ENCODE measurements at places on chromosomes 3 and 15.

- DNase-seq, result no peak
Observed at GRCh38 chr15:28986108-28986507, 100.3 kb downstream of the APBA2 start.

DNA sequence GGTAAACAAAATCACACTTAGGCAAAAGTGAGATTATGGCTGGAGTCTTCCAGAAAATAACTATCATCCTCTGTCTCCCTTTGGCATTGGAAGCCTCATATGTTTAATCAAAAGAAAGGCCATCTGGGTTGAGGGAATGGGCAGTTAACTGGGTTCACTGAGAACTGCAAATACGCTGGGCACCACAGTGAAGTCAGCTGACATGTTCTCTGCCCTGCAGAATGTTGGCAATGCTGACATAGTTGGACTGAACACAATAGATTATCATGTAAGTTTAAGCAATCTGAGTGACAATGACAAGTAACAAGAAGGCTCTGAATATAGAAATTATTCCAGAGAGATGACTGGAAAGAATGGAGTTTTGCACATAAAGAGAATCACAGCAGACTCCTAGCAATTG, 43.8 kb upstream of the SLC25A26 start:
- DNase-seq, result no peak

GRCh38 chr3:112390783-112391641, 58.1 kb downstream of the CD200 start:
- no peak for DNase-seq

DNA sequence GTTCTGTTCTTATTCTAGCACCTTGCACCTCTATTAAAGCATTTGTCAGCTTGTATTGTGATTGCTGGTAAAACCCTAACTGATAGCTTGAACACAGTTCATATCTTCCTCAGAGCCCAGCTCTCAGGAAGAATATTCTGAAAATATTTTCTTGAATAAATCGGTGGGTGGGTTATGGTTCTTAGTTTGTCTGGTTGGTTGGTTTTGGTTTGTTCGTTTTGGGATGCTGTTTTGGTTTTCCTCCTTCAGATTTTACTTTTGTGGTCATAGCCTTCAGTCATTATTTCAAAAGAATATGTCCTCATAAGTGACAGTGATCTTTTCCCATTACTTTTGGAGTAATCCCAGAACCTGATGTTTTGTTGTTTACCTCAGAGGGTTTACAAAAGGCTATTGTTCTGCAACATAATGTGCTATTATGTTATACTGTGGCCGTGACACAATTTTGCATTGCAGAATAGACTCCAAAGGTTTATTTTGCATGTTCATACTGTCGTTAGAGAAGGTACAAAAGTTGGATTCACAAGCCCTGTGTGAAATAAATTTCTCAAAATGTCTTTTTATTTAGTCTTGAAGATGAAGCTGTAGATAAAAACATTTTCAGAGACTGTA, 2.7 kb upstream of the TMEM87A start:
- DNase-seq, result no peak

GRCh38 chr3:174531262-174531982, 327.7 kb upstream of the NAALADL2 start:
- DNase-seq, result no peak

- DNase-seq, result no peak
Observed at GRCh38 chr15:40469776-40470390, 901 bp upstream of the CHST14 start.

GRCh38 chr3:159458010-159458409, 530.6 kb upstream of the IL12A start:
- DNase-seq, result no peak

GRCh38 chr15:49212897-49213296, 42.9 kb downstream of the GALK2 start:
- no peak for DNase-seq

DNA sequence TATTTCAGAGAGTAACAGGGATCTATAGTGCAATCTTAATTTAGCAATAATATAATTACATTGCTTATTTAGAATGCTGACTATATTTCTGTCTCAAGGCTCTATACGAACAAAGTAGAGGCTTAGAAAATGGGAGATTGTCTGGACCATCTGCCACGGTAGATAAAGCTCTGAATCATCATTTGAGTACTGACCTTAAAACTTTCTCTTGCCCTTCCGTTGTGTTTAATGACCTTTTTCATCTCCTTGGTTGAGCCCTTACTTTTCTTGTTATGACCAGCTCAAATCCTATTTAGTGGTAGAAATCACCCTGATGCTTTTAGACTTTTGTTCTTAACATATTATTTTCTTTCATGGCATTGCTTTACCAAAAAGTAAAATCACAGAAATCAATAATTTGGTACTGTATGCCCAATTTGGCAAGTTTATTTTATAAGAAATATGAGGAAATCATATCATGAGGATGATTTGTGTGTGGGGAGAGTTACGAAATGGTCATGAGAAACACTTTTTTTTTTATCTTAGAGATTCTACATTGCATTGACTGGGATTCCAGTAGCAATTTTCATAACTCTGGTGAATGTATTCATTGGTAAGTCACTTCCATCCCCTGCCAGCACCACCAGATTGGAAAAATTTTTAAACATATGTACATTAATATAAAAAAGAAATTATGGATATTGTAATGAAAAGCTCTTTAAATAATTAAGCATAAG, 11.0 kb downstream of the NDUFB5 start:
- no peak for DNase-seq

DNA sequence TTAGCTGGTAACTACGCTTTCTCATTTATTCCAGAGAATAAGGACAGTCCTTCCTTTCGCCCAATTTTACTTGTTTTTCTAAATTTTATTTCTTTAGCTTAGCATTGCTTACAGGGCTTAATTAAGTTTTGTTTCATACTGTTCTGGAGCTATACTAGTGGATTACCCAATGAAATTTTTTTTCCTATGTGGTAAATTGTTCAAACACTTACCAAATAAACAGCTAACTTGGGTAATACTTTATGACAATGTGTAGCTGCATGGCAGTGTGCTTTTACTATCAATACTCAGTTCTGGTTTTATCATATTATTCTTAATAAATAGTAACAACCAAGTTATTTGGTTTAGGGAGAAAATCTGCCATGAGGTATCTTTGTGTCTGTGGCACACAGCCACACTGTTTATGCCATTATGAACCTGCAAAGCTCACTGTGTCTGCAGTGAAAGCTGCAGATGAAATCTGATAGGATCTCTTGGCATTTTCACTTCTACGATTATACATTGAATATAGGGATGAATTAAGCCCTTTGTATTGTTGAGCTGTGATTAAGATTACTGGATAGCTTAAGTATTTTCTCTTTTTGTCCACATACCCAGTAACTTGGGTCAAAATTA, 37.2 kb downstream of the UBE2E2 start:
- no peak for DNase-seq

- DNase-seq, result no peak
Observed at GRCh38 chr3:104359546-104359945, 1007.2 kb upstream of the ALCAM start.

DNA sequence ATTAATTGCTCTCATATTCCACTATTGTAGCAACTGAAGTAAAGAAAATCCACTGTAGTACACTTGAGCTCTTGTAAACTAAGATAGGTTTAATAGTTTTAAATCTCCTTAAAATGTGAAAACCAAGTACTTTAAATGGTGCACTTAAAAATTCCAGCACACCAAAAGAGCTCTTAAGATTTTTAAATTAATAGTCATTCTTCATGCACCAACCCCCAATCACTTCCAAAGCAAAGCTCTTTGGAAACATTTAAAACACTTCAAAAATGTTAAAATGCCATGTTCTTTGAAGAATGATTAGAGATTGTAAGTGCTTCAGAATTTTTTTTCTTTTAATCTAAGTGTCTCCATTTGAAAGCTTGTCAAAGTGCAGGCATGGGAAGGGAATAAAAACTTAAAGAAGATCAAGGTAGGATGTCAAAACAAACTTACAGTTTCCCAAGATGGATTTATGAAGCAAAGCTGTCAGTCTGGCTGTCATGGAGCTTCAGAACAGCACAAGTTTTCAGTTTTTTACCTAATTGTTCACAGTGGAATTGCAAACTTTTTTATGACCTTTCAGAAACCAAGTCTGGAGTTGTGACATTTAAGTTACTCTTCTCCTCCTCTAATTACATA, 84.3 kb downstream of the ARPP21 start:
- DNase-seq, result no peak

GRCh38 chr3:45580112-45580765, 14.3 kb upstream of the LIMD1 start:
- no peak for DNase-seq

- no peak for DNase-seq
Observed at GRCh38 chr3:171778493-171778892, 31.8 kb downstream of the PLD1 start.

DNA sequence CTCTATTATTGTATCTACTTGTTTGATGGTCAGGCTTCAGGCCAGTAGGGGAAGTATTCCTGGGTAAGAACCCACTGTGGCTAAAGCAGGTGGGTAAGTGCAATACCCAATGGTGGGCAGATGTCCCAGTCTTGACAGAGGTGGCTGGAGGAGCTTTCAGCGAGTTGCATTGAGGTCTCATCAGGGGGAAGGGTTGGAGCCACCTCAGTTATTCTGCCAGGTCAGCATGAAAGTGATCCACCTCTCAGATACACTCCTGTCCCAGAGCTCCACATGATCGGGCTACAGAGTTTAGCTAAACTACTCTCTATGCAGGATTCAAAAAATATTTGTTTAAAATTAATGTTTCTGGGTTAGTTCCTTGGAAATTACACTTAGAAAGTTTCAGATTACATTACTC, 95.8 kb upstream of the WNT7A start:
- no peak for DNase-seq

DNA sequence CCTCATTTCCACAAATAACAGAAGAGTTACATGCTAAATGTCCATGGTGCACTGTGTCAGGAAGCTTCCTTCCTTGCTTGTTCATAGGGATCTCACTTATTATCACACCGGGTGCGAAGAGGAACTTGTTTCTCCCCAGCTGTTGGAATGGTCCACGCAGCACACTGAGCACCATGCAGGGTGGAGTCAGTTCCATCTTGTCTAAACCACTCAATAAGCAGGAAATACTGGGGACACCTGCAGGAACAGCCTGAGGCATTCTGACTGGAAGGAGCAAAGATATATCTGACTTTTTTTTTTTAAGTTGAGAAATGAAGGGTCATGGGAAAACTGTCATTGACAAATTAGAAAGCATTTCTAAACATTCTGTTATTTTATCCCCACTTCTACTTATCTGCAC, 70.0 kb upstream of the WDR72 start:
- no peak for DNase-seq

DNA sequence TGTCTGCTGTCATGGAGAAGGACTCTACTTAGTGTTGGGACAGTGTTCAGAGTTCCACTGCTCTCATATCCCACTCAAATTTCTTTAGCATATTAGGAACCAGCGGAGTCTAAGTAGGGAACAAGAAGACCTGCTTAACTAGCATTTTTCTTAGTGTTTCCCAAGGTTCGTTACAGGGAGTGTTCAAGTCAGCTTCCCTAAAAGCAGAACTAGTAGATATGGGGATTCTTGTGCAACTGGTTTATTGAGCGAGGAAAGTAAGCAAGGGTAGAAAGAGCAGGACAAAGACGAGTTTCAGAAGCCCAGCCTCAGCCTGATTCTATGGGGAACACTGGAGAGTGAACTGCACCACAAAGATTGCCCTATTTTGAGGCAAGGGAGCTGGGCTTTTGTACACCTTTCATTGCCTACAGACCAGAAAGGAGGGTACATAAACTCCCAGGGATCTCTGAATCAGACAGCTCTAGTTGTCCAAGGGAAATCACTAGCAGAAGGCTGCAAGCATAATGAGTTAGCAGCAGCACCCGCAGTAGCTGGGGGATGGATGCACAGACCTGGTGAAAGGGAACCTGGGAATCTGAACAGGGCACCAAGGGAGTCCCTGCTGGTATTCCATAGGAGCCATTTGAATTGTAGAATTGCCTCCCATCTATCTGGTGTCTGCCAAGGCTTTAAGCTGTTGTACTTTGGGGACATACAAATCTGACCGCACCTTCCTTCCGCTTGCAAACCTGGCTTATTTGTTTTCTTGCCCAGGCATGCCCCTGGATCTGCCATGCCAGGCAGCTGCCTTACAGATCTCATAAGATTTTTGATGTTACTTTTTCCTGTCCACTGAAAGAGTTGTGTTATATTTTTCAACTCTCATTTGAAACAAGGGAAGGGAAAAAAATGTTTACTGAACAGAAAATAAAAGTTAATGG, 15.1 kb downstream of the CMTM7 start:
- no peak for DNase-seq

DNA sequence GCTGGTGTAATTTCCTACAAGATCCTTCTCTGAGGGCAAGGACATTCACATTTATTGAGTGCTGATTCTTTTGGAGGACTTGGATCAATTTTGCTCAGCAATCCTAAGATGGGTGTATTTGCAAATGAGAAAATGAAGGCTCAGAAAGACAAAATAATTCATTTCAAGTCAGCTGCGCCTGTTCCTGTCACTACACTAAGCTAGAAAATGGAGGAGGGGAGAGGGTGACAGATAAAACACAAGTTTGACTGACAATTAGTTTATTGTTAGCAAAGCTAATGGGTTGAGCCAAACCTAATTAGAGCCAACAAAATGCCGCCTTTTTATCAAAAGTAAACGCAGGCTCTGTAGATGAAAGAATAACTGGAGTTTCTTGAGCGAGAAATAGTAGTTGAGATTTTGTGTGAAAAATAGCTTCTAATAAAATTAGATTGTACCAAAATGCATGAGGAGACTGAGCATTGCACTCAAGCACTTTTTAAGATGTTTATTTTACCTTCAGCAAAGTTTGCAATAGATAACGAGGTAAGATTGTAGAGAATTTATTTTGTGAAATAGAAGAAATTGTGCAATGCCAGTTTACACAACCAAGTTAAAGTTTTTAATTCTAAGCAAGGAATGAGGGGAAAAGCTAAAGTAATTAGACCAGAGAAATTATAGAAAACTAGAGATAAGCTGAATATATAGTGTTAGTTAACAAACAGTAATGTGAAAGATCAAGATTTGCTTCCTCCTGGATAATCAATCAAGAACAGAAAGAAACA, 39.6 kb upstream of the SECISBP2L start:
- no peak for DNase-seq

DNA sequence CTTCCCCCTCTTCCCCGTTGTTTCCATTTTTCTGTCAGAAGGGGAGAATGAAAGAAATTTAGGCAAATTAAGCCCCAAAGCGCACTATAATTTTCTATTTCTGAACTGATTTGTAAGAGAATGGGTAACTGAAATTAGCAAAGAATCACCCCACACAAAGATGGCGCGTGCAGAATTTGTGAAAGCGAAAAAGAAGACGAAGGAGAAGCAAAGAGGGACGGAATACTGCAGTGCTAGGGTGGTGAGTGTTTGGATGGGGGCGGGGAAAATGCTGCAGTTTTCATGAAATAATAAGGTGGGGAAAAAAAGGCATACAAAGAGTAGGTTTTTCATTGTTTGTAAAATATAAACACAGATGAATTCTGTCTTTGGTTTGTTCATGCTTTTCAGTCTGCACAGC, 4.6 kb upstream of the CTNNB1 start:
- DNase-seq, result no peak
